ENCODE measurements at places on chromosomes 2 and 18. TPM values are rescaled to one million over a fixed set of nuclear protein-coding genes. Genes with fewer than 3 reads are reported as not detected.

Gene HOXD4
- 12.4 TPM for total RNA-seq

Gene DNMT3A
- total RNA-seq = 19.6 TPM

Gene SERPINB10
- total RNA-seq = not detected

Gene NAPG
- 15.6 TPM for total RNA-seq

Gene POMC
- 0.58 TPM for total RNA-seq

Gene TFCP2L1
- total RNA-seq = not detected

Gene RFTN2
- total RNA-seq = 4.6 TPM

Gene RUFY4
- not detected for total RNA-seq

Gene STK16
- total RNA-seq = 5.6 TPM

Gene EFEMP1
- total RNA-seq = 1,158 TPM

- DNase-seq = no peak
Observed at GRCh38 chr2:47043891-47044239, 111.2 kb downstream of the STPG4 start.

DNA sequence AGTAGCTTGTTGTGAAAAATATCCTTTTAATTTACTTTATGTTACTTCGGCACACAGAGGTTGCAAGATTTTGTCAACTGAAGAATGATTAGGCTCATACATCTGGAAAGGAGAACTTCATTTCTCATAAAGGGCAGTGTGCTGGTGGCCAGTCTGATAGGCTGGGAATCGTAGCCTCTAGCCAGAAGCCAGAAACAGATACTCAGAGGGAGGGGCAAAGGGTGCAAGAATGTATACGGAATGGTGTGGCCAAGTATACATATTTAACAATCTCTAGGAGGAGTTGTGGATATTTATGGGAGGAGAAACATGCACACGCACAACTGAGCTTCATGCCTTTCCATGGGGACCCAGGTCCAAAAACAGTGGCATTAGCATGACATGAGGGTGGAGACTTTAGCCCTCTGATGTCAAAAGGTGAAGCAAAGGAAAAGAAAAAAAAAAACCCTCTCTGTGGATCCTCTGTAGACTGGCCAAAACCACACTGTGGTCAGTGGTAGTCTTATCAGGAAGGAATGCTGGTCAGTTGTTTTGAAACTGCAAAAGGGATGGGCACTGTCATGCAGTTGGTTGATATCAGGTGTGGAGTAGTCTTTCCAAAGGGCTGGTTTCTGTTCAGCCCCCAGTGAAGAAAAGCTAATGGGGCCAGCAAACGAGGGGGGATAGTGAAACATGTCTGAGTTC lies 34.9 kb upstream of the APCDD1 start:
- no peak for DNase-seq

DNA sequence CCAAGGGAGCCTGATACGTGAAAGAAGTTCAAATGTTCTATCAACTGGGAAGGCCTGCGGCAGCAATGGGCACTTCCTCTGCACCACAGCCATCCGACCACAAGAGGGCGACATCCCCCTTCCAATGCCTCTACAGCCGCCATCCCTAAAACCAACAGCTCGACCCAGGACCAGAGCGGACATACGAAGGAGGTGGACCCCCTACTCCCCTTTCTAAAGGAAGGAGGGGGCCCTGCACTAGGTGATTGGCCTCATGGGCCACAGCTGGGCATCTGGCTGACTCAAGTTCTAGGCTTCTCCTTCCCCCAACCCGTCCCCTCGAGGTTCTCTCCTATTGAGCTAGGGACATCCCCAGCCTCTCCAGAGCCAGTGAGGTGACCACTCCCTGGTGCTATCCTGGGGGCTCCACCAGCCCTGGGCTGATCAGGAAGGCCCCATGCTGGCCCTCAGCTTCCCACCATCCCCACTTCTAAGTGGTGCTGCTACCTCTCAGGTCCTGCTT lies 217.2 kb downstream of the TNS1 start:
- DNase-seq = peak; percentile 27

- no peak for DNase-seq
Observed at GRCh38 chr2:107325981-107326786, 440.2 kb upstream of the ST6GAL2 start.

GRCh38 chr2:239253701-239254436 lies 147.0 kb downstream of the HDAC4 start:
- DNase-seq = no peak

GRCh38 chr18:58796220-58796619 lies 68.5 kb upstream of the ZNF532 start:
- no peak for DNase-seq

DNA sequence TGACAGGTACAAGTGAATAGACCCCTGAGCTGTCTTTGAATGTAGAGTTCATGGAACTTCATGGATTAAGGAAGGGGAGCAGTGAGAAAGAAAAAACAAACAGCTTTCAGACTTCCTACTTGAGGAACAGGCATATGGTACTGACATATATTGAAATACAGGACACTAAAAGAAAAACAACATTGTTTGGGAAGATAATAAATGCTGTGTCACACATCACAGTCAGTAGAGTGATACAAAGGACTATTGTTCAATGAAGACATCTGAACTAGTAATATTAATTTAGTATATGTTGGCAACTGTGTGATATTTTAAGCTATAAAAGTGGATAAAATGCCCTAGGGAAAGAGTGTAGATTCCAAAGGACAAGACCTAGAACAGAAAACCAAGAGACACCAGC lies 3.3 kb downstream of the DSC2 start:
- no peak for DNase-seq

DNA sequence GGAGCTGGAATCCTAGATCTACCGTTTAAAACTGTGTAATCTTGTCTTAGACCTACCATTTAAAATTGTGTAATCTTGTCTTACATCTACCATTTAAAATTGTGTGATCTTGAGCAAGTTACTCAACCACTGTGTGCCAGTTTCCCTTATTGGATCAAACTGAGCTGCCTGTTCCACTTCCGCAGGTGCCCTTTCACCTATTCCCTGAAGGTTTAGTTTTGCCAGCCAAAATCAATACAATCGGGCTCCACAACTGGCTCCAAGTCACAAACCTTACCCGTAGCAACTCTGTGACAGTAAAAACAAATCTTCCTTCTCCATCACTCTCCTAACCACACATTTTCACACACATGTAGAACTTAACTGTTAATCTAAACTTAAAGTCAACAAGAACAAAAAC lies 20.1 kb downstream of the DOCK10 start:
- no peak for DNase-seq

DNA sequence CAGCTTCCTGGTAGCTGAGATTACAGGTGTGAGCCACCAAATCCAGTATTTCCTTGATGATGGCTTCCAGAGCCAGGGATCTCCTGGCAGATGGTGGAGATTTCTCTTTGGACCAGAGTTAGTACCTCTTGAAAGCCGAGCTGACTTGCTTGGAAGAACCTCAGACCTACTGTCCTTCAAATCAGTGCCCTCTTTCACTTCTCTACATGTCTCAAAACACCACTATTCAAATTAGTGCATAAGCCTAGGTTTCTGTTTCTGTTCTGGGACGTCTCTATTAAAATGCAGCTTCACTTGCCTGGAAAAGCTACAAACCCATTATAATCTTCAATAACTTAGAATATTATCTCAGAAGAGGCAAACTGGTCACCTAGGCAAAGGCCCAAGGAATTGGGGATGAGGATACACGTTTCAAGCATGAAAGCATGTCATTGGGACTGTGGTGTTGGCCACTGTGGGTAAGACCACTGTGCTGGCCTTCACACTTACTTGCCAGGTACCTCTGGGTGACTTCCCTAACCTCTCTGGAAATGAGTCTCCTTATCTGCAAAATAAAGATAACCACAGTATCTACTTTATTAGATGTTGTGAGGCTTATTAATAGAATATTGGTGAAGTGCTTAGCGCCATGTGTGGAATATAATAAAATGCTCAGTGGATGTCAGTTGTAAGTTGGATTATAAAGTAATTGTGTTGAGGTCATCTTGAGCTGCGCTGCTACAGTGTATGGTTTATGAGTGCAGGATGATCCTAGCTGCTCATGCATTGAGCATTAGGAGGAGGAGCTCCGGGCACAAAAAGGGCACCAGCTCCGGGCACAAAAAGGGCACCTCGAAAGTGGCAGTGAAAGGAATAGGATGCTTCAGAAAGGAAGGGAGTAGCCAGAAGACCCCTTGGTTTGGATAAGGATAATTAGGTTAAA lies 84.5 kb downstream of the DOCK10 start:
- no peak for DNase-seq

DNA sequence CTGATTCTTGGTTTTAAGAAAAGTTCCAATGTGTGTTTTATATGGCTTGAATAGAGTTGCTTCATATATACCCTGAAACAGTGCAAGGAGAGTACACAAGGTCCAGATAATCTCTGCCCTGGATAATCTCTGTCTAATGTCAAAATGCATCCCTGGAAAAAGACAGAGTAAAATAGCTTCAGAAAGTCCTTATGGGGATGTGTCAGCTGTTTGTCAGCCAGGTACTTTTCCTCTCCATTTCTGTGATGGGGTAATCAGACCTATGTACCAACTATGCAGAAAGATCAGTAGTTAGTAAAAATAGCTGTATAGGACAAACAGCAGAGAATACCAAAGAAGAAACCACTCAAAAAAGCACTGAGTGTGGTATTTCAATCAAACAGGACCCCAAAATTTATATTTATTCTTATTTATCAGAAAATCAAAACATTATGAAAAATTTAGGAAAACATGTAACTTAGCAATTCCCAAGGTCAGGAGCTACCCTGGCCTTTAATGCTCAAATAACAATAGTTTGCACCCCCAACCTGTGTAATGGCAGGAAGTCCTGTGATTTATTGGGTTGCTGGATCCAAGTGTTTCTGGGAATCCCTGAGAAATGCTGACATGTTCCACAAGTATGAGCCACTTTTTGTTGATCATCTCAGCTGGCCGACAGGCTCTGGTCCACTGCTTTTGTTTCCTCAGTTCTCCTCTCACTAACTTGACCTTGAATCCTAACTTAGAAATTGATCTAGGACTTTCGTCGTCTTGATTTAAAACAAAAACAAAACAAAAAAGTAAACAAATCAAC lies 69.6 kb downstream of the MDH1 start:
- DNase-seq = no peak

GRCh38 chr2:105879106-105879802 lies 134.5 kb downstream of the NCK2 start:
- DNase-seq = no peak

DNA sequence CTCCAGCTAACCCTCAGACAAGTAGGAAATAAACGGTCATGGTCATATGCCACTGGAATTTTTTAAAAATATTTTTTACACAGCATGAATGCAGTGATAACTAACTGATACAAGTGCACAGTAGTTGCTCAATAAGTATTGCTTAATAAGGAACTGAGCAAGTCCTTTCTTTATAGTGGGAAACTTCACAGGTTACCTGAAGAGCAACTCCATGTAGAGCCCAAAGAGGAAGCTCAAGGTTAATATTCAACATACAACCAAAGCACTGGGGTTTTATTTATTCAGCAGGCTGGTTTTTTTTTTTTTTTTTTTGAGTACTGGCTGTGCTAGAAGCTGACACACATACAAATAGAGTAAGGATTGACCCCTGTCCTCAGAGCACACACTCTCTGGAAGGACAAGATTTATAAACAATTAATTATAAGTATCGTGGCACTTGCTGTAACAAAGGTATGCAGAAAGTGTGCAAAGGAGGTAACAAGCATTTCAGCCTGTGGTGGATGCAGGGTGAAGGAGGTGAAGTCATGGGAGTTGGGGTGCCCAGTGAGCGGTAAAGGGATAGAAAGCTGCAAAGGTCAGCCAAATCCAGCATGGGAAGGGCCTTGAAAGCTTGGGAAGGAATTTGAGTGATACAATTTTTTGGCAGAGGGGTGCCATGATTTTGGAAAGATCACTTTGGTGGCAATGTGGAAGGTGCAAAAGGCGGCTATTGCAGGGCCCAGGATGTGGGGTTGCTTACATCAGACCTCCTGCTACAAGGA lies 52.7 kb downstream of the ATOH8 start:
- DNase-seq = no peak

- no peak for DNase-seq
Observed at GRCh38 chr2:112698834-112699515, 21.8 kb upstream of the NT5DC4 start.

- no peak for DNase-seq
Observed at GRCh38 chr2:148565272-148565894, 79.2 kb upstream of the EPC2 start.

DNA sequence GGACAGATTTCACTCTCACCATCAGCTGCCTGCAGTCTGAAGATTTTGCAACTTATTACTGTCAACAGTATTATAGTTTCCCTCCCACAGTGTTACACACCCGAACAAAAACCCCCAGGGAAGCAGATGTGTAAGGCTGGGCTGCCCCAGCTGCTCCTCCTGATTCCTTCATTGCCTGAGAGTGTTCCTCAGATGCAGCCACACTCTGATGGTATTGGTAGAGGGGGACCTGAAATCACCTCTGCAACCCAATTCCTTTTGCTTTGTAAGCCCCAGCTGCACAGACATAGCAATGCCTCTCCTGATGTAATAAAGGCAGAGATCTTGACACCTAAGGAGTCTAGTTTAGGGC lies 1529.8 kb downstream of the RPIA start:
- no peak for DNase-seq

DNA sequence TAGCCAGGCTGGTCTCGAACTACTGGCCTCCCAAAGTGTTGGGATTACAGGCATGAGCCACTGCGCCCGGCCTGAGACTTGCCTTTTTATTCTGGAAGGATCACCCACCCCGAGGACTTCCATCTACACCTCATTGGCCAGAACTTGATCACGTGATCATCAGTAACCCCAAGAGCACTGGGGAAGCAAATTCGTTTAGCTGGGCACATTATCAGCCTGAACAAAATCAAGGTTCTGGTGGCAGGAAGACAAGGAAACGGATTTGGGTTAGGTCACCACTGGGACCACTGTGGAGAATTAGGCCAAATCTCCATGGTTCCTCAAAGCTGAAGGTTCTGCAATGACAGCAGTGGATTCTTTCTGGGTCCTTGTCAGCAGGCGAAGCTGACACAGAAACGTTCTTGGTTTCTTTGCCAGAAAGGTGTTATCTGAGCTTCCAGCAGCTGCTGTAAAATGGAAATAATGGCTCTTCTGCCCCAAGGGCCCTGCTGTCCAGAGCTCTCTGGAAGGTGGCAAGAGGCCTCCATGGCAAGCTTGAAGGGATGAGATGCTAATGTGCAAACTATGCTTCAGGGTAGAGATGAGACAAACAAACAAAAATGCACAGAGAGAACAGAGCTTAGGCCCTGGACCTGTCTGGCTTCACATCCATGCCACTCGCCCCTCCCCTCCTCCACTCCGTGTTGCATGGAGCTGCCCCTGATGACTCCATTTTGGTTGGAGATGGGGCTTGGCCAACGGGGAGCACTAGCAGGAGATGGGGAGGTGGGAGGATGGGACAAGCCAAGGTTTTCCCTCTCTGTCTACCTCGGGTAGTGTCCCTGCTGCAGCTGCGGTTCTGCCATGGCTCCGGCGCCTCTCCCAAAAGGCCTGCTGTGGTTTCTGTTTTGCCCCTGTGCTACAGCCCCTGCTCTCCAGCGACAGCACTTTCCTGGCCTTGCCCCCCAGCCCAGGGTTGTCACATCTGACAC lies 28.4 kb downstream of the TMEM177 start:
- DNase-seq = no peak

DNA sequence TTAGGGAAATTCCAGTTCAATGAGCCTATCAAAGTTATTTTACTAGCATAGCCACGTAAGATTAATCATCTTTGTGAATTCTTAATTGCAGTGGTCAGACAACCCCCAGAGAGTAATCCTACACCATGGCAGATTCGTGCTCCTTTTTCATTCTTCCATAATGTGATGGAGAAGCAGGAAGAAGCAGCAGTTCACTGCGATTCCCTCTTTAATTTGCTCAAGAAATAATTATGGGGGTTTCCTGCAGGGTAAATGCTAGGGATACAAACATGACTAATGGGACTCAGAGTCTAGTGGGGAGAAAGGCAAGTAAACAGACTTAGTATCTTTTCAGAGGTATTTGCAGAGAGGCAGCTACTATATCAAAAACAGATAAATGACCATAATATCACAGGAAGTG lies 175.8 kb upstream of the HNRNPA3 start:
- no peak for DNase-seq

Measured in glomerular endothelial cell (primary cell).